ENCODE measurements at places on chromosomes 7 and 10.

- DNase-seq = no peak
These were observed 225.8 kb downstream of the MAD1L1 start for GRCh38 chr7:2006921-2007381.

- no peak for DNase-seq
These were observed 96.9 kb downstream of the EPDR1 start for GRCh38 chr7:38017320-38017719.

GRCh38 chr10:25100141-25100540, 74.7 kb upstream of the GPR158 start:
- no peak for DNase-seq

- DNase-seq = no peak
These were observed 581.8 kb downstream of the GRID1 start for GRCh38 chr10:85784792-85785191.

GRCh38 chr10:70726909-70727495, 54.7 kb downstream of the ADAMTS14 start:
- no peak for DNase-seq

DNA sequence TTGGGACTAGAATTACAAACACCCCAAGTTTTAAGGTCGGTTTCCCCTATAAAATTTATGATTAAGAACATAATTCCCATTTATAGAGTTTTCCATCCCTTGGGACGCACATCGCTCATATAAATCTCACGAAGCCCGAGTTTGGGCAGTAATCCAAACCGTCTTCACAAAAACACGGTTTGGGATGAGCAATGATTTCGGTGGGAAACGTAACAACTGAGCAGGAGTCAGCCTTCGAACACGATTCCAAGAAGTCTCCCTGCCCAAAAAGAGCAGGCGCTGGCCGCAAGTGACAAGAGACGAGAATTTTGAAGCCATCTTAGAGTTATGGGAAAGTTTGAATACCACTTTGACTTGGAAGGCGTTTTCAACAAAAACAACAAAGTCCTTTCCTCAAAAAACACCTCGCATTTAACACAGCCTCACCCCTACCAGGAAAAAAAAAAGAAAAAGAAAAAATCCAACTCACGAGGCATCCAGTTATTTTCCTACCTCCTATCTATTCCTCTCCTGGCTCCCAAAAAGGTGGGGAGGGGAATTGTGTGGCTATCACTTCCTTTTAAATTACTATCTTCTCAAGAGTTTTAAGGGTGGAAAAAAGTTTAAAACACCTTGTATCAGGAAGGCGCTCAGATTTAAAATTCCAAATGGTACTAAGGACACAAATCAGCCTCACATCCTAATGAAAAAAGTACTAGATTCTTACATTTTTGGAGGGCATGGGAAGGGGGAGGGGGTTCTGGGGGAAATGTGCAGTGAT, 1.6 kb downstream of the SEPHS1 start:
- DNase-seq = no peak

DNA sequence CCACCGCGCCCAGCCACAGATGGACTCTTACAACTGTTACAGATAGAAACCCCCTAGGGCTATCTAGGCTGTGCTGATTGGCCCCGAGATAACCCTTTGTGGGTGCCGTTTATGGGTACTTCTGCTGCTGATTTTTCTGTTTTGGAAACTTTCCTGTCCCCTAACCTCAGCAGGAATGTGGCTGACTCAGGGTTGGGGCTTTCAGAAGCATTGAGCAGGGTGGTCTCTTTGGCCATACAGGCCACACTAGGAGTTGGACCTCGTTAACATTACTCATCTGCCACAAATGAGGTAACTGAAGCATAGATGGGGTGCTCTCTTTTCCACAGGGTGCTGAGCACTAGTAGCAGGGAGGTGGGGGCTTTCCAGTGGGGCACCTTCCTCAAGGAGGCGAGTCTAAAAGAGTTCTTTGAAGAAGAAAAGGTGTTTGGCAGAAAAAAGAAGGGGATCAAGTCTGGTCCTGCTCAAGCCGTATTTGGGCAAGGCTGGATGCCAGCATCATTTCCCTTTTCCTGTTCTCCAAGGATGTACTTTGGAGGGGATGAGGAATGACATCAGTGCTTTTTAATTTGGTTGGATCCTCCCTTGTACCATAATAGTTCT, 6.4 kb downstream of the ZSCAN25 start:
- DNase-seq = no peak

DNA sequence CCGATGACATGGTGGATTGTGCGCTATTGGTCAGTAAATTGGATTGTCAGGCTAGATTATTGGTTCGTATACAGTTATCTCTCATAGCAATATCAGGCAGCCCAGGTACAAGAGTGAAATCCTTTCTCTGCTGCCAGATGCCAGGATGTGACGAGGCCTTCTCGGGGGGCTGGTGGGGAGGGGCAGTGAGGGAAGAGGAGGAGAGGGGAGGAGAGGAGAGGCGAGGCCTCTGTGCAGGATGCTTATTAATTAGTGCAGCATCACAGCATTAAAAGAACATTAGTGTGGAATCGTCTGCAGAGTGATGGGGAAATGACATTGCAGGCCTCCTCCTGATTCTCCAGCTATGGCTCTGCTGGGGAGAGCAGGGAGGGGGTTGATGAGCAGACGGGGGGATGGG, 30.5 kb upstream of the SLF2 start:
- DNase-seq = no peak

DNA sequence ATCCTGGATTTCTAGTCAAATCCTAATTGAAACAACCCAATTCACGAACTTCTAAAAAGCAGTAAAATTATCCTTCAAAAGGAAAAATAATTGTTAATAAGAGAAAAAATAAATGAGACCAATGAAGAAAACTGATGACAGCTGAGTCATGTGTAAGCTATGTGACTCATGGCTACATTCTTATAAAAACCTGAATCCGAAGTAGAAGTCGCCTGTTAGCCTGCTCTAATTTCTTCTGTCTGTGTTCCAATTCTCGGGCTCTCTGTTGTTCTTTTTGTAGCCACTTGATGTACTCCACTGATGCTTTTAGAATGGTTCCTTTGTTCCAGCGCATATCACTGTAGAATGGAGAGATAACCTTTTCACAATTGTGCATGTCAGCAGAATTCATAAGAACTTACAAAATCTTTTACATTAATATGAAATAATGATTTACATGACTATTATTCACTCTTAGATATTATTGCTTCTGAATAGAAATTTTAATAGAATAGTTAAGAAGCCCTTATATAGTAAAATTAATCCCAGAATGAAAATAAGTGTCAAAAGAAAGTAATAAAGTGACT, 88.8 kb downstream of the TFEC start:
- no peak for DNase-seq

GRCh38 chr7:150405584-150406311, 26.6 kb downstream of the ZNF775 start:
- no peak for DNase-seq

- DNase-seq = no peak
These were observed 1.4 kb upstream of the TWIST1 start for GRCh38 chr7:19118636-19119371.

DNA sequence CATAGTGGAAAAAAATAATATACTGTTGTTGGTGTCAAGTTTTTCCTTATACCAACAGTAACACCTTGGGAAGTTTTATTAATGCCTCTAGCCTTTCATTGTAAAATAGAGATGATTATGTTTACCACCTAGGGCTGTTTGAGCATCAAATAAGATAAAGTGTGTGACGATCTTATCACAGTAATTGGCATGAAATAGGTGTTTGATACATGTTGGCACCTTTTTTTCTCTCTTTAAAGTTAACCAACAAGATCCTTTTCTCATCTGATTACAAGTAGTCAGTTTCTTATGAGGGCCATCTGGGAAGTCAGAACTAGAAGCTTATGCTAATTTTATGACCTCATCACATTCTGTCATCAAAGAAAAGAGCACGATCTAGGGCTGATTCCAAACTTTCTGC, 669.5 kb downstream of the CCSER2 start:
- no peak for DNase-seq

GRCh38 chr10:70267161-70267933, 16.5 kb downstream of the NPFFR1 start:
- no peak for DNase-seq

GRCh38 chr7:148912758-148913541, 28.9 kb upstream of the EZH2 start:
- peak; percentile 54 for DNase-seq

DNA sequence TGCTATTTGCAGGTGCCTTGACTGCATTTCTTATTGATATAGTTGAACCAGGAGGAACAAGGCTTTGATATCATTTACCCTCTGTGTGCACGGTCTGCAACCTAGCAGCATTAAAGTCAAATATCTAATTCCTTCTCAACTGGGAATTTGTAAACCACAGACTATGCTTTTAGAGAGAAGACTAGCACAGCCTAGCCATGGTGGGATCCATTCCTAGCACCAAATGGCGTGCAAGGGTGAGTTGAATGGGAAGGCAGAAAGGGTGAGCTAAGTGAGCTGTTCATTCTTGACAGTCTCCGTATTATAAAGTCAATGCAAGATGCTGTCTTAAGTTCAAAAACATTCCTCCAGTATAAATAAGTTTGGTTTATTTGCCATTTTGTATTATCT, 2.9 kb downstream of the ZNF365 start:
- no peak for DNase-seq

DNA sequence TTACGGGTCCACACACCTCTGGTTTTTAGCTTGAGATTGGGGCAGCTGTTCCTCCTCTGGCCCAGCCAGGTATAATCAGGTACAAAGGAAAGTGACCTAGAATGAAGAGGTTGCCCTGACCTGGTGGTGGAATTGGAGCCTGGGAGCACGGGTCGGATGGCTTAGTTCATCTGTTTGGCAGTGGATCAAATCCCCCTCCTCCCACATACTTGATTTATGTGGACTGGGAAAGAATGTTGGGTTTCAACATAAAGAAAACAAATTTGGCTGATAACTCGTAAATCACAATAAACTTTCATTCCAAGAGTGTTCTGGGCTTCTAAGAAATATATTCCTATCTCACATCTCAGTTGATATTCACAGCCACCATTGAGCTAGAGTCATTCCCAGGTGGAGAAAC, 186.8 kb downstream of the CUX1 start:
- no peak for DNase-seq

- no peak for DNase-seq
These were observed 70.8 kb downstream of the SGMS1 start for GRCh38 chr10:50552771-50553535.

DNA sequence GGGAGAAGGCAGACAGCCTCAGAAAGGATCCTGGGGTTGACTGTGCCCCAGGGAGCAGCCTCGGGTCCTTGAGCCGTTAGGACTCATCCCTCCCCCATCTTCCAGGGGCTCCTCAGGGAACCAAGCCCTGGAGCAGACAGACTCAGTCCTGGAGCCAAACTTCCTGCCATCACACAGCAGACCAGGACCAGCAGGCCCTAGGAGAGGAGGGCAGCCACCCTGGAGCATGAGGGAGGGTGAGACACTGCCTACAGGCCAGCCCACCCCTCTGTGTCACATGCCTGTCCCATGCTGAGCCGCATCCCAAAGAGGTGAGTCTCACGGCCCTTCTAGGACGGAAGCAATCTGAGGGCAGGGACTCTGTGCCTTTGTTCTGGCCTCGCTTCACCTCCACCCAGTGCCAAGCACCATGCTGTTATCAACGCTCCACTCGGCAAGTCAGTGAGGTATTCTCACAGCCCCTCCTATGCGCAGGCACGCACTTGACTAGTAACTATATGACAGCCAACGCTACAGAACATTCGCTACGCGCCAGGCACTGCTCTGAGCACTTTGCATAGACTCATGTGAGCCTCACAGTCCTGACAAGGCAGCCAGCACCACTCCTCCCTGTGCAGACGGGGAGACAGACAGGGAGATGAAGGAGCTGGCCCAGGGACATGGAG, 19.1 kb downstream of the MAD1L1 start:
- no peak for DNase-seq

DNA sequence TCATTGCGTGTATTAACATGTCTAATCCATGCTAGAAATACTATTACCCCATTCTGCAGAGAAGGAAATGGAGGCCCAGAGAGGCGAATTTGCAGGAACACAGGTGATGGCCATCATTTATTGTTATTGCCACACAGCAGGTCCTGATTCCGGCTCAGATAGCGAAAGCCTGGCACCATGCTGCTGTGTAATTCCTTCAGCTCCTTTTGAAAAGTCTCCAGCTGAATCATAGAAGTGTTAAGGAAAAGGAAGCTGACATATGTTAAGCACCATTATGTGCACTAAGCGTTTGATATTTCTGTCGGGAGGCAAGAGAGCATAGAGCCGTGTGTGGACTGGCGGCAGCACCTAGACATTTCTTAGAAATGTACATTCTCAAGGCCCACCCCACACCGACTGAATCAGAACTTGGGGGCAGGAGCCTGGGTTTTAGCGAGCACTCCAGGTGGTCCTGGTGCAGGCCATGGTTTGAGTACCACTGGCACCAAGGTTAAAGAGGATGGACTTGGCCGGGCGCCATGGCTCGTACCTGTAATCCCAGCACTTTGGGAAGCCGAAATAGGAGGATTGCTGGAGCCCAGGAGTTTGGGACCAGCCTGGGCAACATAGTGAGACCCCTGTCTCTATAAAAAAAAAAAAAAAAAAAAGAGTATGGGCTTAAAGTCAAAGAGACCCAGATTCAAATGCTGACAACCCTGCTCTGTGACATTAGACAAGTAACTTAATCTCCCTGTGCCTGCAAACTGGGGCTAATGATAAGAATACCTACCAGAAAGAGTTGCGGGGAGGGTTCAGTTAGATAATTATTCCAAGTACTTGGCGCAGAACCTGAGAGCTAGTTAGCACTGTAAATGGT, 52.2 kb downstream of the UNC5B start:
- no peak for DNase-seq

DNA sequence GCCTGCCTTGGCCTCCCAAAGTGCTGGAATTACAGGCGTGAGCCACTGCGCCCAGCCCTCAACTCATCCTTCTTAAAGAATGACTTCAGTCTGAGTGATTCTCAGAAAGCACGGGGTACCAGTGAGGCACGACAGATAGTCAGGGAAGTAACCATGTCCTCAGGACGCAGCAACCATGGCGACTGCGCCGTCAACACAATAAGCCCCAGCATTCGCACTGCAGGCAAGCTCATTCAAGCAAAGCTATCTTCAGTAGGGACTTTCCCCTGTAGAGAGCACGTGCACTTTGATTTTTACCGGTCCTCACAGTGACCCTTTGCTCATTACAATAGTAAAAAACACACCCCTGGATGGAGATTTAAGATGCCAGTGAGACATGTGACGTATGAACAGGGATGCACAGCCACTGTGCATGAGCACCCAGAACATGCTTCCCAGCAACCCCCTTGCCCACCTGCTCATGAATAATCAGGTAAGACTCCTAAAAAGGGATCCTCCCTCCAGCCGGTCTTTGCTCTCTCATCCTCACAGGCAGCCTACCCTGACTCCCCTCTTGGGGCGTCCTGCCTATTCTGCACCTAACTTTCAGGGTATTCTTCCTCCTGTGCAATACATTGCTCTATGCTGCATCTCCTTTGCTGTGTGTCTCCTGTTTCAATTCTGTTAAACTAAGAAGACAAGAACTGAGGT, 9.1 kb downstream of the WDR86 start:
- DNase-seq = no peak

- no peak for DNase-seq
These were observed 90.7 kb downstream of the SRPK2 start for GRCh38 chr7:105297985-105298384.

DNA sequence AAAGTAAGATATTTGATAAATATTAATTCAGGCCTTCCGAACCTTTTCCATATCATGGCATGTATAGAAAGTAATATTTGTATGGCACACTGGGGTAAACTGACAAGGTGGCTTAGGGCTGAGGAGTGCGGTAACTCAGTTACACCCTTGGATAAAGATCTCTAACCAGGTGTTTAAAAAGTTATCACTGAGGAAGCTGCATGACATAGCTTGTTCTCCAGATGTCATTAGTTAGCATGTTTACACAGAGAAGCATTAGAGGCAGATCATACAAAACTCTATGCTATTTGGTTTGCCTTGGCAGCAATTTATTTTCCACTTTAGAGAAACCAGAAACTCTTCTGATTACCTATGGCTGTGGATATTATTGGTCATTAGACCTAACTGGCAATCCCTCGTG, 118.2 kb downstream of the ST7 start:
- no peak for DNase-seq
